ENCODE measurements at places on chromosomes 3 and 15.

GRCh38 chr3:16319307-16319706 lies 54.3 kb downstream of the OXNAD1 start:
- no peak for DNase-seq

- DNase-seq, result no peak
Observed at GRCh38 chr3:102189541-102189940, 245.3 kb upstream of the ZPLD1 start.

GRCh38 chr3:64344721-64345207 lies 119.5 kb upstream of the PRICKLE2 start:
- DNase-seq, result no peak

DNA sequence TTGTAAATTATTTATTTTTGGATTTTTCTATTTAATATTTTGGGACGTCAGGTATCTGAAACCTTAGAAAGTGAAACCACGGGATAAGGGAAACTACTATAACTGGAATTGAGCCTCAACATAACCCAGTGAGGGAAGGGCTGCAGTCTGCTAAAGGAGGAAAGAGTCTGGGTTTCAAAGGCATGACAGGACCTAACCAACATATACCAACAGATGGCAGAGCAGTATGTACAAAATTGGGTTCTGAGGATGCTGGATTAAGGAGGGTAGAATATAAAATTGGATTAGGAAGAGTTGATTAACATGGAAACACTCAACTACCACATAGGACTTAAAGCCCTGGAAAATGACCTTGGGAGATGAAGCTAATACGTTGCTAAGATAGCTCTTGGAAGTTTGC lies 603.5 kb downstream of the MECOM start:
- DNase-seq, result no peak

DNA sequence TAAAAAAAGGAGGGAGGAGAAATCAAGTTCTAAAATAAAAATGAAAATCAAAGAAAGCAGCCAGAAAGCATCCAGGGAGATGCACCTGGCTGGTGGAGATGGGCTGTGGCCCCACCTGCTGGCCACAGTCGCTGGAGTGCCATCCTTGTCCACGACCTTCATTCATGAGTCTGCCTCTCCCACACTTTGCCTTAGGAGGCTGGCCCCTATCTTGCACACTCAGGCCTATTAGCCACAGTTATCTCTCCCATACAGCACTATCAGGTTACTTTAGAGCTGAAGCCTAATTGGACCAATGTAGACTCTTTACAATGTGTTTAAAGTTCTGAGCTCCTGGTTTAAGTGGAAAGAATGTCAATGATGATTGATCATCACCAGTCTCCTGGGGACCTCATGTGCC lies 392.0 kb upstream of the RORA start:
- DNase-seq, result peak; percentile 13

- DNase-seq, result no peak
Observed at GRCh38 chr3:176937541-176937940, 259.7 kb downstream of the TBL1XR1 start.

DNA sequence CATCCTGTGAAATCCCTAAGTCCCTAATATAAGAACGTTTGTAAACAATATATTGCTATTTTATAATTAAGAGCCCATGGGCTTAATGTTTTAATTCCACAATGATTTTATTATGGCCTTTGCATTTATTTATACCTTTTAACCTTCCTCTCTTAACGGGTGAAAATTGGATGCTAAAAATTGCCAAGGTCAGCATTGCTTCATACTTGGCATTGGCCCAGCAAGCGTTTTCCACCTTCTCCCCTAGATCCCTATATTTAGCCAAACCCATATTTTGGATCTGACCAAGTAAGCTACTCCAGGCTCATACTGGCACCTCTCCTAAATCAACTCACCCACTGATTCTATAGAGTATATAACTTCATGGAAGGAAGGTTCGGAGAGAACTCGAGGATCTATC lies 188.0 kb upstream of the NR2F2 start:
- no peak for DNase-seq

- DNase-seq, result no peak
Observed at GRCh38 chr3:64270142-64270865, 45.0 kb upstream of the PRICKLE2 start.

DNA sequence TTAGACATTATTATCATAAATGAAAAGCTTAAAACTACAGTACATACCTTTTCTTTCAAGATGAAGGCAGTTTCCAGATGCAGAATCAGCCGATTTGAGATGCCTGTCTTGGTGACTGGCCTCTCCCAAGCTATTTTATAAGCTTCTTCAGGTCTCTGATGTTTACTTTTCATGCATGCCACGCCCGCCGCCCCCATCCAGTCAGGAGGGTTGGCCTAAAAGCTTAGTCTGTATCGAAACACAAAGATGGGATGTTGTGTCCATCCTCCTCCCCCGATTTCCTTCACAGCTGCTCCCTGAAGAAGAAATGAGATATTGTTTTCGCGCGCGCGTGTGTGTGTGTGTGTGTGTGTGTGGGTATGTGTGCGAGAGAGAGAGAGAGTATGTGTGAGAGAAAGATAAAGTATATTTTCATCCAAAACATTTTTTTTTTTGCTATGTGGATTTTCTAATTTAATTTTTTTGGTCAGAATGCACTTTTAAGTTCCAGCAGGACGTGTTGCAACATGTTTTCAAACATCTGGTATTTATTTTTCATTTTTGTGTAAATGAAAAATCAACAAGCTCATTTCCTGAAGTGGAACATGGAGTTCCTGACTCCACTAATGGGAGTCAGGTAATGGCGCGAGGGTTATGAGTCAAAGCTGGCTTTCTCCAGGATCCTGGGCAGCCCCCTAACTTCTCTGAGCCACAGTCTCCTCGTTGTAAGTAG lies at the start of gene APOD:
Gene APOD, minus strand, starts transcription at position 110 of the 712 bp plus-strand sequence. CDS start 4,479 bp downstream, outside the sequence.
- DNase-seq, result no peak

DNA sequence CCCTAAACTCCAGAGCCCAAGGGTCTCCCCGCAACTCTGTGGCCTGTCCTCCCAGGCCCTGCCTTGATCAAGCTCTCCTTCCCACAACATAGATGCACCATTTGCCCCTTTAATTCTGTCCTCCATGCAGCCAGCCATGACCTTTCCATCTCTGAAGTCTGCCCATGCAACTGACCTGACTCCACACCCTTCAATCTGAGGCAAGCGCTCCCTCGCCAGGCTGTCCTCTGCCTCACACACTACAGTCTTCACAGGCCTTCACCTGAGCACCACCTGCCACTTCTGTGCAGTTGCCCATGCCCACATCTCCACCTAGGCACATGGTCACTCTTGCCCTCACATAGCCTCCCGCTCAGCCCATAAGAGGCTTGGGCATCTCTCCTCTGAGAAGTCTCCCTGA lies 244.0 kb downstream of the OCA2 start:
- no peak for DNase-seq

DNA sequence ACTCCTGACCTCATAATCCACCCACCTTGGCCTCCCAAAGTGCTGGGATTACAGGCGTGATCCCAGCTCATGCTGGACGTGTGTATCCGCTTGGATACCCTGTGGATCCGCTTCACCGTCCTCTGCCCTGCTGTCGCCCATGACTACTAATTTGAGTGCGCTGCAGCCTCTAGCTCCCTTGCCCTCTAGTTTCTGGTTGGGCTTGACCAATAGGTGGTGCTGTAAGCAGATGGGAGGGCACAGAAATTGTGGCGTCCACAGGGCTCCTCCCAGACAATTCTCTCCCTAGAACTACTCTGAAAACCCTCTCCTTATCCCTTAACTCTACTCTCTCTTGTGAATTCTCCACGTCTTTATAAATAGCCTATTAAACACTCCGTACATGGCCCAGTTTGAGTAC lies 36.2 kb downstream of the ZPLD1 start:
- no peak for DNase-seq

DNA sequence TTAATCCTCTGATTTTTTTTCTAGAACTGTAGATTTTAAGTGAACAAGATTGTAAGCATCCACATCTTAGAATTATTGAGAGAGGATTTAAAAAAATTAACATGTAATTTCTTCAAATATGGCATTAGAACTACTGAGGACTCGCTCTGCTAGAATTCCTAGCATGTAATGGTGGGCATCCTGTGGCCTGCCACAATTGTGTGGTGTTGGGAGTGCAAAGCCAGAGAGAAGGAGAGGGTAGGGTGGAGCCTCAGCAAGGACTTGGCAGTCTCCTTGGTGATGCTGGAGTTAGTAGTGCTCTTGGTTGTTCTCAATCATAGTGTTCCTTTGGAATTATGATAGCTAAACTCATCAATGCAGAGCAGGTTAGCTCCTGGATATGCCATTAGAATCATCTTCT lies 443.9 kb upstream of the TBL1XR1 start:
- no peak for DNase-seq

- DNase-seq, result no peak
Observed at GRCh38 chr15:52485290-52485689, 43.4 kb downstream of the MYO5A start.

DNA sequence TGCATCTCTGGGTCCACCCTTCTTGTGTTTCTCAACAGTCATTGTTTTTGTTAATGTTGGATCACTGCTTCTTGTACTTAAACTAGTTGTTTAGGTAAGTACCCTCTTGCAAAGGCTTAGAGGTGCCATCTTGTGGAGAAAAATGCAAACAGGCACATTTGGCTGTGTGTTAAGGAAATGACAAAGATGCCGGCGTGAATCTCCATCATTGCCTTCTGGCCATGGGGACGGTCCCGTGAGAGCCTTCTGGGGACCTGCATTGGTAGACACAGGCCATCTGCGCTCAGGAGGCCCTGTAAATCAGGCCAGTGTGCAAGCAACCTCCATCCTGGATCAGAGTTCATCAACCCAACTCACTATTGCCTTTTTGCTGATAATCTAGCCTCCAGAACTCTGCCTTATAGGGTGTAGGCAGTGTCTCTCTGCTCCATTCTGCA lies 158.6 kb upstream of the NR2E3 start:
- DNase-seq, result no peak

DNA sequence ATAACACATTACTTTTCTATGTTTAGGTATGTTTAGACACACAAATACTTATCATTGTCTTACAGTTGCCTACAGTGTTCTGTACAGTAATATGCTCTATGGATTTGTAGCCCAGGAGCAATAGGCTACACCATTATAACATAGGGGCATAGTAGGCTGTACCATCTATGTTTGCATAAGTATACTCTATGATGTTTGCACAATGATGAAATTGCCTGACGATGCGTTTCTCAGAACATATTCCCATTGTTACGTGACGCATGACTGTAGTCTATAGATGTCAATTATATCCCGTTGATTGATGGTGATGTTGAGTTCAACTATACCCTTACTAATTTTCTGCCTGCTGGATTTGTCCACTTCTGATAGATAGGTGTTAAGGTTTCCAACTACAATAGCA lies 139.4 kb upstream of the PFN2 start:
- DNase-seq, result no peak

DNA sequence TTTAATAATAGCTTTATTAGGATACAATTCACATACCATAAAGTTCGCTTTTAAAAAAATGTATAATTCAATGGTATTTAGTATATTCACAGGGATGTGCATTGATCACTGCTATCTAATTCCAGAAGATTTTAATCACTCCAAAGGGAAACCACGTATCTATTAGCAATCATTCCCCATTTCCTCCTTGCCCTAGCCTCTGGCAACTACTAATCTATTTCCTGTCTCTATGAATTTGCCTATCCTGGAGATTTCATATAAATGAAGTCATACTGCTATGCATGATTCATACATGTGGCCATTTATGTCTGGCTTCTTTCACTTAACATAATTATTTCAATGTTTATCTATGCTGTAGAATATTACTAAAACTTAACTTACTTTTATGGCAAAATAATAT lies 32.0 kb upstream of the CASR start:
- no peak for DNase-seq

DNA sequence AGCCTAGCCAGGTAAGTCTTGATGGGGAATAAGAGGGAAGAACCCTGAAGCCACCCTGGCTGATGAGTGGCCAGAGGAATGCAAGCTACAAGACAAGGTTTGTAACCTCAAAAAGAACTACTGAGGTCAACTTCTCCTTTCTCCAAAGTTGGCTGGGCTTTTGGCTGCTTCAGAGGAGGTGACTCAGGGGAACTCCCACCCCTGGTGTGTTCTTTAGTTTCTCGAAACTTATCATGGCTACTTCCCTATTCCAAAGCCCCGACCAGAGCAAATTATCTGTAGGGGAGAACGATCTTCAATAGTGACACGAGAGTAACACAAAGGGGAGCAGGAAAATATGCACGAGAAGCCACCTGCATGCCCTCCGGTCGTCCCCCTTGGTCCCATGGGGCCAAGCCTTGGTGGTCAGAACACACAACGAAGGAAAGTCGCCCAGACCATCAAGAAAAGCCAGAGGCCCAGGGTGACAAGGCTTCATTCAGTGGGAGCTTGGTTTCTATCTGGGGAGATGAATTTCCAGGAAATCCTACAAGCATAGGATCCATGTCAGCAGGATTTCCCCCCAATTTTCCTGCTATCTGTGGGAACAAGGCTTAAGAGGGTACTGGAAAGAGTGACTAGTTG lies 6.5 kb upstream of the BCL2A1 start:
- DNase-seq, result no peak

GRCh38 chr3:54047568-54047967 lies 74.8 kb upstream of the CACNA2D3 start:
- no peak for DNase-seq

DNA sequence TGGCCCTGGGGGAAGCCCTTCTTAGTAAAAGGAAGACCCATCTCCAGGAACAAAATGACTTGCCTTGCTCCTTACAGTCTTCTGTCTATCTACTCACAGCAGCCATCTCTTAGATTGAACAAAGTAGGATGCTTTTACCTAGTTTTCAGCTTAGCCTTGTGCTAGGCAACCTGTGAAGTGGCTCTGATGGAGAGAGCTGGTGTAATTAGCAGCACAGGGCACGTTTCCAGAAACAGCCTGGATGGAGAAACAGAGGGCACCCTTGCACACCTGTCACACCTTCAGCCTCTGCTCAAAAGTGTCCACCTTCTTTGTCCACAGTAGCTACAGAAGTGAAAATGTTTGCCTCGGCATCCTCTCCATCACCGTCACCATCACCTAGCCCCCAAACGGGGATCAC lies 292.9 kb downstream of the RORA start:
- no peak for DNase-seq

- no peak for DNase-seq
Observed at GRCh38 chr3:158167737-158168557, 58.1 kb downstream of the RSRC1 start.

DNA sequence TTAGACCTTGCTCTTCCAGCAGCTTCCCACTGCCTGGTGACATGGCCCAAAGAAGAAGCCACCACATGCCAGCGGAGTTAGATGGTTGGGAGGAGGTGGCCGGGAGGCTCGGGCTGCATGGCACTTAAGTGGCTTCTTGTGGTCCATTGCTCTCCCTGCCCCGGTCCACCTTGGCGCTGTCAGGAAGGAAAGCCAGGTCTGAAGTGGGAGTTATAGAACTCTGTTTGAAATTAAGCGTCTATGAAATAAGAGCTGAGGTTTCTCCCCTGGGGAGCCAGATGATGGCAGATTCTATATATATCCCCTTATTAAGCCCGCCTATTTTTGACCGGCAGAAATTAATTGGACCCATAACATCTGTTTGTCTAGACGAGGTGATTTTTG lies 61.2 kb downstream of the ITGA11 start:
- DNase-seq, result no peak

- no peak for DNase-seq
Observed at GRCh38 chr3:108489776-108490175, 20.6 kb downstream of the MYH15 start.

DNA sequence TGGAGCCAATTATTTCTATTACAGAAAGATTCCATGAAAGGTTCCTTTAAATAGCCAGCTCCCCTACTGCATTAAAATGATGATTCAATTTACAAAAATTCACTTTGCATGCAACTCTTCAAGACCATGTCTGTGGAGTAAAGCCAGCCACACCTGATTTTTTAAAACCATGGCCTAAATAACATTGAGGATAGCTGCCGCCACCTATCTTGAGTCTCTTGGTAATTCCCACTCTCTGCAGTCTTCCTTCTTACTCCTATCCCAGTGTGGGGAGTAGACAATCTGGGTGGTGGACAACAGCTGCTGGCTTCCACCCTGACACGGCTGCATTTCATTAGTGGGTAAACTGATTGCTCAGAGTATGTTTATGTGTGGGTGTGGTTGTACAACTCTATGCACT lies 10.7 kb downstream of the LRTM1 start:
- no peak for DNase-seq
